Pulmonary artery endothelial cell (primary cell): ENCODE measurements at places on chromosomes 1 and 21.

GRCh38 chr1:1200876-1201810 lies 5.2 kb downstream of the TNFRSF18 start:
- DNase-seq = no peak

DNA sequence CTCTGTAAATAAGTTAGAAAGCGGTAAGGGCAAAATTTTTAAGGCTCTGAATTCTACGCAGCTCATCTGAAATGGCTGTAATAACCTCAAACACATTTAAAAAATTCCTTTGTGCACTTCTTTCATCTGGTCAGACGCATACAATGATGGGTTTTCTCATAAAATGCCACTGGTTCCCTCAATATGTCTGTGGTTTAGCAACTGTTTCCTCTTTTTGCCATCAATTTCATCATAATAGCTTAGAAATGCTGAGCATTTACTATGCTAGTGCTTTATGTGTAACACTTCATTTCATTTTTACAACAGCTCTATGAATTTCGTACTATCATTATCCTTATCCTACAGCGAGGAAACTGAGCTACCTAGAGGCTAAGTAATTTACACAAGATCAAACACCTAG lies 35.3 kb upstream of the DMRTA2 start:
- no peak for DNase-seq

- DNase-seq = no peak
Observed at GRCh38 chr1:228274452-228275178, 66.8 kb downstream of the OBSCN start.

DNA sequence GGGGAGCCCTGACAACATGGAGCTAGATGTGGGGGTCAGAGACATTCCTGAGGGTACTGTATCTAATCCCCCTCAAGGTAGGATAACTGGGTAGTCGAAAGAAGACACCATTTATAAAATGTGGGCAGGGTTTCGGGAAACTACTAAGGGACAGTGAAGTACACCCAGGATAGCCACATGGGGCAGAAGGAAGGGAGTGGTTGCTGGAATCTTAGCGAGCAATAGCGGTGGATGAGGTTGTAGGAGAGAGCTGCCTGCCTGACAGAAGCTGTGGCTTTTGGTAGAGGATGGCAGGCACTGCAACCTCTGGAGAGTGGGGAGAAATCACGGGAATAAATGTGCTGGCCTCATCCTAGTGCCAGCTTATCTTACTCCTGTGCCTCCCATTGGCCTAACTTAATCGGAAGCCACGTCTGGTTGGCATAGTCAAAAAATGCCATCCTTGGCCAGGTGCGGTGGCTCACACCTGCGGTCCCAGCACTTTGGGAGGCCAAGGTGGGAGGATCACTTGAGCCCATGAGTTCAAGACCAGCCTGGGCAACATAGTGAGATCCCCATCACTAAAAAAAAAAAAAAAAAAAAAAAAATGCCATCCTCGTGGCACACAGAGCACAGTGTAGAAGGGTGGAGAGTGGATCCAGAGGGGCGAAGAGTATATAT lies 23.4 kb upstream of the MAPKAPK2 start:
- no peak for DNase-seq

DNA sequence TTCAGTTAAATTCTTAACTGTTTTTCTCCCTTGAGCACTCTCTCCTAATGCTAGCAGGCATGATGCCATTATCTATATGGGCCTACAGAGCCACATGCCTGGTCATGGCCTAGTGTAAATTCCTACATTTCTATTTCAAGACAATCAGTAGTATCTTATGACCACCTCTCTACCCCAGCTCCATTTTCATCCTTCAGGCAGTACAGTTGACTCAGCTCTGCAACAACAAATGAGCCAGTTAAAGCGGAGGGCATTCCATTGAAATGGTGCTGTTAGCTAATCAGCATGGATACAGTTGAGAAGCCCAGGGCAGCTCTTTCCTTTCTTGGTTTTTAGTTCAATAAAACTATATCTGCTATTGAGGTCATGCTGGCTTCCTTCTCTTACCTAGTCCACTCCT lies 150.0 kb downstream of the PPP1R12B start:
- DNase-seq = no peak

DNA sequence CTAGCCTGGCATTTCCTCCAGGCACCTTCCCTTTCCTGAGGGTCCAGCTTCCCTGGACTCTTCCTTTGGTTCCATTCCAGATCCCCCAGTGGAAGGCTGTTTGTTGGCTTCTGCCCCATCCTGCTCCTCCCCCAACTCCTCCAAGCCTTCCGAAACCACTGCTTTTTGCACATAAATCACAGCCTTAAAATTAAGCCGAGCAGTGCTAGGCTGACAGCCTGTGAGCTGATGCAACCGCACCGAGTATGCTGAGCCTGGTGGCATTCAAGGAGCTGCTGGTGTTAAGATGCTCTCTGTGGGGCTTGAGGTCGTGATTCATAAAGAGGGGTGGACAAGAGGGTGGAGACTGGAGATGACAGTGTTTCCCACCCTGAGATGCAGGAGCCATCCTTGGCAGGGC lies 266.6 kb upstream of the C1orf174 start:
- no peak for DNase-seq

- DNase-seq = no peak
Observed at GRCh38 chr1:30192969-30193630, 530.3 kb downstream of the MATN1 start.

DNA sequence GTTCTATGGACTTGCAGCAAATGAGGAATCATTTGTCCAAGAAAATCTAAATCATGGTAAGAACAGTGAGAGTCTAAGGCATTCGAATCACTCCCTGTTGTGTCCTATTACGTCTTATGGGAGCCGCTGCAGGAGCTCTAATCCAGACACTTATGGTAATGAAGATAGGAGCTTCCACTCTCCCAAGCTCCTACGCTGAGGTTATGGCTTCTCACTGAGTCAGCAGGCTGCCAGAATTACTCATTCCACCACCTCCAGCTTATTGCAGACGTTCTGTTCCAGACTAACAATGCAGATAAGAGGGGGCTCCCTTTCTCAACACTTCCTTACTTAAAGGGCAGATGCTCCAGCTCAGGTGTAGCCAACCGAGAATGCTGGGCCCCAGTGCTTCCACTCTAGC lies 212.6 kb downstream of the GREM2 start:
- no peak for DNase-seq

GRCh38 chr1:8663090-8663802 lies 154.2 kb downstream of the RERE start:
- no peak for DNase-seq

DNA sequence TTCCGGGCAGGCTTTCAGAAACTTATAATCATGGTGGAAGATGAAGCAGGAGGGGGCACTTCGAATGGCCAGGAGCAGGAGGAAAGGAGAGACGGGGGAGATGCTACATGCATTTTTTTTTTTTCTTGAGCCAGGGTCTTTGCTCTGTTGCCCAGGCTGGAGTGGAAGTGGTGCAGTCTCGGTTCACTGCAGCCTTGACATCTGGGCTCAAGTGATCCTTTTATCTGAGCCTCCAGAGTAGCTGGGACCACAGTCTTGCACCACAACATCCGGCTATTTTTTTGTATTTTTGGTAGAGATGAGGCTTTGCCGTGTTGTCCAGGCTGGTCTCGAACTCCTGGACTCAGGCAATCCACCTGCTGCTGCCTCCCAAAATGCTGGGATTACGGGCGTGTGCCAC lies 61.6 kb downstream of the SELENOF start:
- DNase-seq = no peak

DNA sequence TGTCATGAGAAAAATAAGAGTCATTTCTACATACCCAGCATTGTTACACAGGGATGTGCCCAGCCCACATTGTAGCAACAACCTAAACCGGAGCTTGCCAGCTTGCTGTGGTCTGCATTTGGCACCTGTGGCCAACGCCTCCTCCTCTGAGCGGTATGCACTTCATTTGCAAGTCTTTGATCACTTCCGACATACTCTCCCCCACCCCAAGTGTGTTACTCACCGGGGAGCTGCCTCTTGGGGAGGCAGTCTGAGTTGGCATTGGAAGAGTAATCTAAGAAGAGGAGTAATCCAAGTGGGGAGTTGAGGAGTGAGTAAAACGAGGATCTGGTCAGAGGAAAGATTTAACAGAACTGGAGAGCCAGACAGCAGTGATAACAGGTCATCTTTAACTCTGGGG lies 3.8 kb downstream of the BCL9 start:
- DNase-seq = no peak

GRCh38 chr1:230248016-230248888 lies 177.9 kb downstream of the PGBD5 start:
- no peak for DNase-seq

- no peak for DNase-seq
Observed at GRCh38 chr1:17646444-17647280, 107.2 kb downstream of the ARHGEF10L start.

DNA sequence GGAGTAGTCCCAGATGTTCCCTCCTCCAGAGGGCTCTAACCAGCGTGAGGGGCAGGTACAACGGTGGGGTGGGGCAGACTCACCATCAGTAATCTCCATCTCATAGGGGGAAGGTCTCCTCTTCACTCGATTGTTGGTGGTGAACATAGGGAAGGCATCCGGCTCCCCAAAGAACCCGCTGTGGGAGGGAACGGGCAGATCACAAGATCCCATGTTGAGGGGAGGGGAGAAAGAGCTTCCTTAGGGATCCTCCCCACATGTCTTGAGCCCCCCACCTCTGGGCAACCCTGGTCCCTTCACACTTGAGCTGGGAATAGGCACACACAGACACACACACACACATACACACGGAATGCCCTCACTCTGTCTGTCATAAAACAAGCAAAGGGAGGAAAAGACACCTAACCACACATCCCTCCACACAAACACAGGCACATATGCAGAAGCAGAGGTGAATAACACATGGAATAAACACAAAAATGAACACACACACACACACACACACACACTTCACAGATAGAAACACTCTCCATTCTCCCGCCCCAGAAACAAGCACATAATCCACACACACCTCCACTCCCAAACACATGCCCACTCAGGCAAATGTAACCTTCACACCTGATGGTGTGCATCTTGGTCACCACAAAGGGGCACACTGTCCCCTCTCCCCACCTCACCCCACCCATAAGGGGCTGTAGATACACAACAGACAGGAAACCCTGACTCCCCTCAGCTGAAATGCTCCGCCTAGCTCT lies 7.9 kb downstream of the TAL1 start:
- DNase-seq = no peak

DNA sequence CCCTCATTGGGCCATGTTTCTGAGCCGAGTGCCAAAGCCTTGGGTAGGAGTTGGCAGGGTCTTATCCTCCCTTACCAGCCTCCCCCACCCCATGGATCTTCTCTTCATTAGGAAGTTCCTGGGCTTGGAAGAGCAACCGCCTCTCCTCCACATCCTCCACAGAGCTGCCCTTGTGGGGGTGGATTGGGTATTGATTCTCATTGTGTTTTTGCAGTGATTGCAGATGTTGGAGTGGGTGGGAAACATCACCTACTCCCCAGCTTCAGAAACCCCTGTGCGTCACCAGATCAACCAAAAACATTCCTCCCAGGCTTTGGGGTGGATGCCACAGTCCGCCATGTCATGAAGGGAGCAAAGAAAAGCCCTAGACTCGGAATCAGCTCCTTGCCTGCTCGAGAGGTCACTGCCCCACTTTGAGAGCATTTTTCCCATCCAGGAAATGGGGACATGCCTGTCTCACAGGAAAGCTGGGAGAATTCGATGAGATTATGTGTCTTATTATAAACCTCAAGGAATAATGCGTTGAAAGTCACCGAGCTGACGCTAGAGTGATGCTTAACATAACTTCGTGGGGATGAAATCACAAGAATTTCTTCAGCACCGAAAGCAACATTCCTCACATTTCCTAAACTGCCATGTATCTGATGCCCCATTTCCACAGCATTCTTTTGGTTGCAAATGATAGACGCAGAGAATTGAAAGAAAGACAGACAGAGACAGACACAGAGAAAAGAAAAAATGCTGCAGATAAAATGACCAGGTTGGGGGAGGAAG lies 44.7 kb upstream of the ZBTB40 start:
- no peak for DNase-seq

DNA sequence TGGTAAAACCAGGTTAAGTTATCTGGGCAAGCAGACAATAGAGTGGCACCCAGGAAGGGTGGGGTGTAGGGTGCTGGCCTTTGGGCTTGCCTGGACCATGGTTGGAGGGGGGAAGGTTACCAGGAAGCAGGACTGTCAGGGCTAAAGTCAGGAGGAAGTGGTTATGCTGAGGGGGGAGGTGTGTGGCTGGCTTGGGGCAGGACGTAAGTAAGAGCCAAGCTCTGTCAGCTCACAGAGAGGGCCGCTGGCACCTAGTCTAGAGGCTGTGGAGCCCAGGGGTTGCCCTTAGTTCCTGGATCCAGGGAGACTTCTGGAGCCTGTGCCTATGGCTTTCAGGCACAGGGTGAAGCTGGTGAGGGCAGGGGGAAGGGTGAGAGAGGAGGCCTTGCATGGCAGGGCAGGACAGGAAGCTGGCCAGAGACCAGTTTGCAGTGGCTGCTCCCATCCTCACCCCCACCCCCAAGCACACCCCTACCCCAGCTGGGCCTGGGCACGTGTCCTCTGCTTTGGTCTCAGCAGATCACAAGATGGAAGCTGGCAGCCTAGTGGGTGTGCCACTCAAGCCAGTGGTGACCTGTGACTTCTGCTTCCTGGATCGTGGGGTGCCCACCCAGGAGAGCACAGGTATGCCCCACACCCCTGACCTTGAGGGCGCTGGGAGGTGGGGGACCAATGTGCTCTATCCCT lies 20.5 kb upstream of the SMYD3 start:
- DNase-seq = no peak
